ENCODE measurements at places on chromosomes 11 and 22.

- no peak for DNase-seq
Measured at GRCh38 chr22:24875862-24876506, 70.0 kb downstream of the SGSM1 start.

DNA sequence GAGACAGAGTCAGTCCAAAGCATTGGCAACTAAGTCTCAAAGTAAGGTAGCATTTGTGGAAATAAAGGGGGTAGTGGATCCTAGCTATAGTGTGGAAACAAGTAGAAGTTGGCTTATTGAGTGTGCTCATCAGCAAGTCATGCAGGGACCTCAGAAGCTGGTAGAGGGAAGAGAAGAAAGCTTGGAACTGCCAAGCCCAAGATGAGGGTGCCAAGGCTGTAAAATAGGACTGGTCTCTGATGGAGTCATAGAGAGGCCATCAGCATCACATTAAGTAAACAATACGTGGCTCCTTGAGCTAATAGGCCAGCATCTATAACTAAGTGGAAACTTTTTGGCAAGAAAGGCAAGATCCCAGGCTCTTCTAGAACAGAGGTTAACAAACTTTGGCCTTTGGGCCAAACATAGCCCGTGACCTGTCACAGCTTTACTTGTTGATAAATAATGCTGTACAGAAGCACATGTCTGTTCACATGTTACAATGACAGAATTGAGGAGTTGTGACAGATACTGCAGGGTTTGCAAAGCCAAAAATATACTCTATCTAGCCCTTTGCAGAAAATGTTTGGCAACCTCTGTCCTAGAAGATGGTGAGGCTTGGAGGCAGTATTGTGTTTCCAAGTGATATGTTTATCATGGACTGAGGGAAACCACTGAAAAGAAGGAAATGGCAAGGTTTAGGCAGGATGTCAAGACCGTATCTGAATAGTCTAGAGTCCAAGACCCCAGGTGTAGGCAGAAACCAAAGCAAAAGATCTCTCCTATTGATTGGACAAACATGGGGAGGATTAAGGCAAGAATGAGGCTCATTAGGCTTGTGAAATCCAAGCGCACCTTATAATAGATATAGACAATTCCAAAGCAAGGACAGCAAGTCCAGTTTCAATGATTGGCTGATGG lies 62.5 kb upstream of the CD44 start:
- DNase-seq, result no peak

GRCh38 chr11:66172146-66172545 lies 96.3 kb upstream of the RAB1B start:
- no peak for DNase-seq

GRCh38 chr11:76234021-76234415 lies 27.7 kb upstream of the WNT11 start:
- no peak for DNase-seq

- DNase-seq, result no peak
Measured at GRCh38 chr11:119295178-119295577, 21.8 kb downstream of the MCAM start.

DNA sequence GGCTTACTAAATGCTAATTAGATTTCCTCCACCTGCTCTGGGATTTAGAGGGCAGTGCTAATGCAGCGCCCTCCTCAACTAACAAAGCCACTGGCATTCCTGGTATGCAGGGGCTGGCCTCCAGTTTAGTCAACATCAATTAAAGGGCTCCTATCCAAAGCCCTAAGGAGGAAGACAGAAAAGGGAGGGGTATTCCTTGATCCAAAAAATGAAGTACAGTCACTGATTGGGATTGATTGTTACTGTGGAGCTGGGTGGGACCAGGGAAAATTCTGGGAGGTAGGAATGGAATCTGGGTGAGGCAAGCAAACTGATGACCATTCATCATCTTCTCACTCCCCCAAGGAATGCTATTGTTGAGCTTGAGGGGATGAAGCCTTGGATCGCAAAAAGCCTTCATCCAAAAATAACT lies 52.2 kb downstream of the GAB2 start:
- DNase-seq, result no peak

Measured in activated naive CD4-positive, alpha-beta T cell (primary cell).